ENCODE measurements at places on chromosomes 12 and 14. TPM values are rescaled to one million over a fixed set of nuclear protein-coding genes. Genes with fewer than 3 reads are reported as not detected.

DNA sequence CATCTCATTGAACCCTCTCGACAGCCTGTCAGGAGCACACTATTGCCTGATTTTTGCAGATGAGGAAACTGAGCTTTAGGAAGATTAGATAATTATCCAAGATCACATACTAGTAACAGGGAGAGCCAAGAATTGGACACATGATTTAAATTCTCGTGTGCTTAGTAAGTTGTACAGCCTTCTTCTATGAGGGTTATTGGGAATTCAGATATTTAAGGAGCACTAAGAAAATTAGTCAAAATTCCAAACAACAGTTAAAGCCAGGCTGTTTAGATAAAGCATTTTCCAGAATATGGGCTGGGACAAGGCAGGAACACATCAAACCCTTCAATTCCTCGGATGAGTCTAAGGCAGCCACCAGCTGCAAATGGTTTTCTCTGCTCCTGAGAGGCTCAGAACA is 148.8 kb downstream of the TMEM30B start:
- no peak for DNase-seq

DNA sequence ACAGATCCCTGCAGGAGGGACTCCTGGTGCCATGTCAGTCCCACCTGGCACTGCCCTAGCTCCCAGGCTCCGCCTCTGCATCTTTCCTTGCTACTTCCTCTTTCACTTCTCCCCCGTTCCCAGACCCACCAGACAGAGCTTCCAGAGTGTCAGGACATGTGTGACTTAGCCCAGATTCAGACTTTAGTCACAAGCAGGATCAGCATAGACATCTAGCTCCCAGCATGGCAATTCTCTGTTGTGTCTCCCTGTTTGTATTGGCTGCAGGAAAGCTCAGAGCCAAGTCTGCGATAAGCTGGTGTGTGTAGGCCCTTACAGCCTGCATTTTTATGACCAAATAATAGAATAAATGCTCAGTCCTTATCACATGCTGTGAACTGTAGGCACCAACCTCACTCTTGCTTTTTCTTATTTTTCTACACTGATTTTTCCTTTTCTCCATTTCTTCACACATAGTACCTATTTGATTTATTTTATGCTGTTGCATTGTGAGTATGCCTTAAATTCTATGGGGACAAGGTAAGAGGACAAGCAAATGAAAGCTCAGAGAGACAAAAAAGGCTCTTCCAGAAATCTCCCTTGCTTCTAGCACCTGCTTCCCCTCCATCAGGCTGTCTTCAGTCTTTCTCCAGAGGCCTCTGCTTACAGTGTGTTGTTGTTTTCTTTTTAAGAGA is 5.9 kb downstream of the DHRS2 start:
- DNase-seq, result no peak

GRCh38 chr12:125376422-125376821 is 311.2 kb downstream of the AACS start:
- no peak for DNase-seq

DNA sequence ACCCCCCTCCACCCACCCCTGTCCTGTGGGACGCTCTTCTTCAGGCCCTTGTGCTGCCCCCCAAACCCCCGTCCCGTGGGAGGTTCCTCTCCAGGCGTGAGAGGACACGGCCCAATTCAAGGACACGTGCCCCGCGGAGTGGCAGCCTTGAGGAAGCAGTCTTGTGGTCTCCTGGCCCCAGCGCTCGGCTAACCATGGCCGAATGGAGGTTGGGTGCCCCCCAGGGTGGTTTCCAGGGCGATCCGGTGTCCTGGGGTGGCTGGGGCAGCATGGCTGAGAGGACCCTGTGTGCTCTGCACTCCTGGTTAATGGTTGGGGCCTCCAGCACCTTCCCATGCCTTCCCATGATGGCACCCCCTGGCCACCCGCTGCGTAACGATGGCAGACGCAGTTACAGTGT is 53.6 kb downstream of the LRCOL1 start:
- DNase-seq, result no peak

Gene JDP2
- 32.7 TPM for total RNA-seq

Gene CSRNP2
- total RNA-seq, result 22.6 TPM

- DNase-seq, result no peak
Measured at GRCh38 chr12:58161773-58162172, 220.4 kb downstream of the ATP23 start.

GRCh38 chr14:58629281-58629680 is 8.5 kb upstream of the DACT1 start:
- DNase-seq, result no peak

DNA sequence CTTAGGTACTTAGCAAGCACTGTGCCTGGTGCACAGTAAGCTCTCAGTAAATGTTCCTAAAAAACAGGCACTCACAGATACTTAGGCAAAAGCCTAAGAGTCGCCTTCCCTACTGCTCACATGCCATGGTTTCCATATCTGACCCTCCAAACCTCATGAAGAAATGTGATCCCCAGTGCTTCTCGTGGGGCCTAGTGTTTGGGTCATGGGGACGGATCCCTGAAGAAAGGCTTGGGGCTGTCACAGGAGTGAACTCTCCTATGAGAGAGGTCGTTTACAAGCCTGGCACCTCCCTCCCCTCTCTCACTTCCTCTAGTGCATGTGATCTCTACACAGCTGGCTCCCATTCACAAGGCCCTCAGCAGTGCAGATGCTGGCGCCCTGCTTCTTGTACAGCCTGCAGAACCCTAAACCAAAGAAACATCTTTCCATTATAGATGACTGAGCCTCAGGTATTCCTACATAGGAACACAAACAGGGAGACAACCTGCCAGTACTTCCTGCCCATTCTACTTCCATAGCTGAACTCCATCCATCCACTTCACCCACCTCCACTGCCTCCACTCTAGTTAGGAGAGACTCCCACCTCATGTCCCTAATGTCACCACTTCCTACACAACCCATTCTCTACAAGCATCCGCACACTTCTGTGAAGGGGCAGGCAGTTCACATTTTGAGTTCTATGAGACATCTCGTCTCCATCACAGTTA is 2.9 kb downstream of the SLC15A4 start:
- DNase-seq, result peak; percentile 49

GRCh38 chr12:53513712-53514410 is 6.6 kb upstream of the NPFF start:
- no peak for DNase-seq

- DNase-seq, result no peak
Measured at GRCh38 chr14:70213721-70214282, 25.1 kb upstream of the SLC8A3 start.

Gene DTX1
- 9.8 TPM for total RNA-seq

Gene POTEG
- not detected for total RNA-seq

Gene SPTB
- 58.2 TPM for total RNA-seq

DNA sequence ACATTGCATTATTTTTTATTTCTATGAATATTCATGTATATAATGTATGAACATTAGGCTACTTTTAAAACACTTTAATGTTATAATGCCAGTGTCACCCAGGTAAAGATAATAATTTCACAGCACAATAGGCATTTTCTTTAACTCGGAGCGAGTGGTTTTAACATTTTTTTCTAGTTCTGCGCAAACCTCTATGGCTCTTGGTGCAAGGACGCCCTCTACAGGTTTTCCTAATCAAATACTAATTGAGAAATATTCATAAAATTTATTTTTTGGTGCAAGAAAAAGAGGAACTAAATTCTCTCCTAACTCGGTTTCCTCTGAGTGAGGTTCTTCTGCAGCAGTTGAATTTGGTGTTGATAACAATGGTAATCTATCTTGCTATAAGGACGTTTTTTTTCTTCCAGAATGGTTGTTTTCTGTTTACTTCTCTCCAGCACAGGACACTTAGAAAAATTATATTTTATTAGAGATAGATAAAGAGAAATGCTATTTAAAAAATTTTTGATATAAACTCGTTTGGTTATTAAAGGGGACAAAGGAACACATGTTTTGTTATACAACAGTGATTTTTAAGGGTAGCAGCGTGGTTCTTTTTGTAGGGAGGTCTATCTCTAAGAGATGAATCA is 2.4 kb upstream of the WIF1 start:
- no peak for DNase-seq

- DNase-seq, result no peak
Measured at GRCh38 chr12:69388371-69388770, 28.8 kb downstream of the YEATS4 start.

GRCh38 chr12:124380796-124381455 is 86.0 kb downstream of the RFLNA start:
- no peak for DNase-seq

DNA sequence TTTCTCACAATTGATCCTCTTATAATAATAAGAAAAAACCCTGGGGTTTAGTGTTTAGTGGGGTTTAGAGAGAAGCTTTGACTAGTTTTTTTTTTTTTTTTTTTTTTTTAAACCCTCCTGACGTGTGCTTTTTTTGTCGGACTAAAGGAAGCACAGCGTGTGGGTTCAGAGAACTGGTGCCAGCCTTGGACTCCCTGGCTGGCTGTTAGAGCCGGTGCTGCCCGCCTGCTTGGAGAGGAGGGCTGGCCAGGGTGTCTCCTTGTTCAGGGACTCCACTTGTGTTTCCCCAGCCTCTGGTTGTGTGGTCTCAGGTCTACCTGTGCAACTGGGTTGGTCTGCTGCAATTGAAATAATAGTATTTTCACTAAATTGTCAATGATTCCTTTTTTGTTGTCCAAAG is 54.1 kb upstream of the ASPG start:
- no peak for DNase-seq

- DNase-seq, result no peak
Measured at GRCh38 chr14:38189930-38190726, 17.6 kb upstream of the SSTR1 start.
